ENCODE measurements at places on chromosomes 3 and 15. TPM values are rescaled to one million over a fixed set of nuclear protein-coding genes. Genes with fewer than 3 reads are reported as not detected.
A peak's percentile ranks its signal among the peaks of the same experiment; 100 is the strongest.

PLSCR4 gene
- 36.7 TPM for total RNA-seq

CLDN1 gene
- 2.6 TPM for total RNA-seq

SERINC4 gene
- under 0.01 TPM for total RNA-seq

ALDH1L1 gene
- total RNA-seq: not detected

PEX11A gene
- 15.9 TPM for total RNA-seq

GATA2 gene
- total RNA-seq: 0.83 TPM

GRCh38 chr3:86244905-86245304, 746.0 kb downstream of the VGLL3 start:
- no peak for DNase-seq

- DNase-seq: peak; percentile 99
Measured at GRCh38 chr15:70486451-70487386, 276.6 kb downstream of the UACA start.

DNA sequence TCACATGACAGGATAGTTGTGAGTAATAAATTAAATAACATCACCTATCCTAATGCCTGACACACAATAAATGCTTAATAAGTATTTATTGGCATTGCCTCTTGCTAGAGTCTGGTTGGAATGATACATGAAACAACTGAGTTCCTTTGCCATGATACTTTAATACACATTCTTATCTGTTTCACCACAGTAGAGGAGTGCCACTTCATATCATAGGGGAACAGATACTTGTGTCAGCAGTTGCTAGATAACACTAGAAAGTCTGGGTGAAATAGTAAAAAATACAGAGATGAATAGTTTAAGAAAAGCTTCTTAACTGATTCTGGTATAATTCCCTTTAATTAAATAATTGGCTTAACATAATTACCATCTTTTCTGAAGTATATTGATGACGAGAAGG, 380.0 kb upstream of the GOLIM4 start:
- no peak for DNase-seq

- no peak for DNase-seq
Measured at GRCh38 chr3:197675563-197675860, 61.2 kb downstream of the RUBCN start.

- DNase-seq: peak; percentile 51
Measured at GRCh38 chr15:65939901-65940617, 70.8 kb downstream of the RAB11A start.

GRCh38 chr3:186932281-186933181, 2.2 kb downstream of the ST6GAL1 start:
- DNase-seq: peak; percentile 12

- DNase-seq: no peak
Measured at GRCh38 chr3:108004647-108005046, 86.2 kb downstream of the CD47 start.

GRCh38 chr15:56919031-56919608, 676 bp downstream of the TCF12 start:
- DNase-seq: peak; percentile 76

GRCh38 chr3:72345237-72345878, 502.9 kb downstream of the SHQ1 start:
- peak; percentile 73 for DNase-seq

- DNase-seq: peak; percentile 88
Measured at GRCh38 chr15:55282284-55282833, 7.3 kb downstream of the RAB27A start.

DNA sequence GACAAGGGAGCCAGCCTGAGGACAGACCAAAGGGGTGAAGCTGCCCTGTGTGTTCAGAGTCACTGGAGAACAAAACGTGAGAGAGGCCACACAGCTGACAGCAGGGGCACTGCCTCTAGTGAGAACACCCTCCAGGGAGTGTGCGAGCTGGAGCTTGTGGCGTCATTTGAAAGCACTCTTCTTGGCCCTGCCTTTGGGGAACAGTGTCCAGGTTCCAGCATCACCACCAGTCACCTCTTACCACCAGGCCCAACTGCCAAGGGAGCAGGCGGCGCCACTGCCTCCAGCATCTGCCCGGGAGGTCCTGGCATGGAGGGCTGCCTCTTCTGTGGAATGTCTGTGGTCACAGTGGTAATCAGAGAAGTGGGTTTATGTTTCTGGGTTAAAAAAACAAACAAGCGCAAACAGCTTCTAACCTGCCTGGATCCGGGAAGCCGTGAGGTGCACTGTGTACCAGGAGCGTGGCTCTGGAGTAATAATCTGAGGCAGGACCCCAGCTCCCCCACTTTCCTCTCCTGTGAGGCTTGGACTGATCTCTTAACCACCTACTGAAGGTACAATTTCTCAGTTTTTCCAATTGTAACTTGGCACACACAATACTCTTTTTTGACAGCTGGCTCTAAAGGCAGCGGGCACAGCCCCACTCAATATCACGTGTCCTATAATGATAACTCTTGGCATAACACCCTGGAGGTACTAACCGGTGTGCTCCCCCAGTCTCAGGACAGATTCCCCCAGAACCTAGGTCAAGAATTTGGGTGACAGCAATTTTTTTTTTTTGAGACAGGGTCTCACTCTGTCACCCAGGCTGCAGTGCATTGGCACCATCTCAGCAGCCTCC, 32.2 kb upstream of the CDCP1 start:
- peak; percentile 88 for DNase-seq

- peak; percentile 96 for DNase-seq
Measured at GRCh38 chr3:183275418-183275817, 22.4 kb downstream of the B3GNT5 start.

GRCh38 chr3:15368561-15369135, 36.3 kb upstream of the SH3BP5 start:
- no peak for DNase-seq

- DNase-seq: peak; percentile 19
Measured at GRCh38 chr15:100959066-100960050, 40.2 kb downstream of the LRRK1 start.

DNA sequence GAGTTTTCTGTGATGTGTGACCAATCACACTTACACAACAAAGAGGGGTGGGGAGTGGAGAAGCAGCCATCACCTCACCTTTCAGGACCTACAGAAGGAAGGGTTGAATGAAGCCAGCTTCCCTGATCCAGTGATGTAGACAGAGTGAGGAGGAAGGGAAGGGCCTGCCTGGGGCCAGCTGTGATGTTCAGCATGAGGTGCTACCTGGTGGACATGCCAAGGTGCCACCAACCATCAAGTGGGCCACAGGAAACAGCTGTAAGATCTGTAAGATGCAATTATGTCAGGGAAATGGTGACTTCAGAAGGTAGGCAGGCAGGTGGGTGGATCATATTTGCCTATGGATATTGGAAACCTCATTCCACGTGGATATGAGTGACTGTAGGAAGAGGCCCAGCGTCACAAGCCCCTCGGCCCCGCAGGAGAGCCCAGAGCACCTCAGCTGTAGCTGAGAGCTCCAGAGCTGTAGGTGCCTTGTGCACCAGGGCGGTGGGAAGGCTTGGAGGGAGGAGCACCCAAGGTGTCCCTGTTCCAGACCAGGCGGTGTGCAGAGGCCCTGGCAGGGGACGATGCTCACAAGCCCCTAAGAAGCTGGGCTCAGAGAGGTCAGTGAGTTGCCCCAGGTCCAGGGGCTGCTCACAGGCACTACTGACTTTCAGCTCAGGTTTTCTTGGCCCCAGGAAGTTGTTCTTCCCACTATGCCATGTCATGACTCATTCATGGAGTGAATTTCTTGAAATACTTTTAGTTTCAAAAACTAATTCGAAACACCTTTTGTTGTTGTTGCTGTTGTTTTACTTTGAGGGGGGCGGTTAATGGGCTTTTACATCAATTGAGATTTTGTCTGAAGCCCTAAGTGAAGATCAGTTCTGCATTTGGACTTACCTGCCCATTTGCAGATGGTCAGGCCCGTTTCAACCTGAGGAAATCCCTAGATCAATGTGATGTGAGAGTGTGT, 94.2 kb upstream of the ALDH1A3 start:
- DNase-seq: no peak

DNA sequence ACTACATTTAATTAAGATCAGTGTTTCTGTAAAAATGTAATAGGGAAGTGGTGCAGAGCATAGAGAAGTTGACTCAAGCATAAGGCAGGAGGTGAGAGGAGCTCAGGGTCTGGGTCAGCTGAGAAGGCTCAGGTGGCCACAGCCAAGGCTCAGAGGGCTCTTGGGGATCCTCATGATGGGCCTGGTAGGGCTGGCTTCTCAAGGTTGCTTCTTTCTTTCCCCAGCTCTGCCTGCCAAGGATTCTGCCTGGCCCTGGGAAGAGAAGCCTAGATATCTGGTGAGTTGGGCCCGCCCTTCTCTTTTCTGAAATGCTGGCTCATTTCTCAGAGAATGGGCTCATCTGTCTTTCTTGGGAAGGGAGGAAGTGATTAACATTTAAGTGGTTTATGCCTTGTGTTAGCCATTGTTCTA, 6.5 kb downstream of the ZNF589 start:
- DNase-seq: peak; percentile 40

Measured in fibroblast of lung (primary cell).